Activated CD8-positive, alpha-beta memory T cell treated with anti-CD3 and anti-CD28 coated beads, Interleukin-2, amount 10 ng/mL, durations not matched to agents 7 days and 5 days (primary cell): ENCODE measurements at places on chromosomes 5 and 9.
A peak's percentile ranks its signal among the peaks of the same experiment; 100 is the strongest.

DNA sequence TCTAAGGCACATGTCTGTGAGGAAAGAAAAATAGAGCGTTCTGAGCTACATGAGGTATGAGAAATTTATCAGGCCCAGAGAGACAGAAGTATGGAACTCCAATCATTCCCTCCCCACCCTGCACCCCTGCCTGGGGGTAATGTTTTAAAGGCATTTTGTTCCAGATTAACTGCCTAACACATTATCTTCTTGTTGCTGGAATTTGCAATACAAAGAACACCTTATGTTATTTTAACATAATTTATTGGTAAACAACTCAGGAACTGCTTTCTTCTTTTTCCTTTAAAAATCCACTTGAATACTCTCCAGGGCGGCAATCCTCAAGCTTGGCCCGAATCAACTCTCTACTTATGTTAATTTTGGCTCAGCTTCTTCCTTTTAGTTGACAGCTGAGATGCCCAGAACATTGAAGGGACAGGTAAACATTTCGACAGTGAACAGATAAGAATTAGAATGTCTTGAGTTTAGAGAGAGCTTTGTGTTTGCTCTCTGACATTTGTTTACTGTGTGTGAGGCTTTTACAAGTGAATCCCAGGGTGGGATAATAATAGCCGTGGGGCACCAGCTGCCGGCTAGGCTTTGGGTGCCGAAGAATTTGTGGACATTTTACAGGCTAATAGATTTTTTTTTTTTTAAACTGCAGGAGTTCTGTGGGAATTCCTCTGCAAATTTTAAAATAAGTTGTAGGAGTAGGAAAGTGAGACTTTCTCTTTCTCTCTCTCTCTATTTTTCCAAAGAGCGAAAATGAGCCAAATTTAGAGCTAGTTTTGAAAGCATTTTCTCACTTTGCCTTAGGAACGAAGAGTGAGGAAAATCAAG, 96.4 kb upstream of the TAF11L2 start:
- H3K27ac ChIP-seq = no peak overlapping the region
- H3K27me3 ChIP-seq = no peaks in the 10 kb centered on the region
- no peak overlapping the region for H3K4me3 ChIP-seq
- no peak for DNase-seq

DNA sequence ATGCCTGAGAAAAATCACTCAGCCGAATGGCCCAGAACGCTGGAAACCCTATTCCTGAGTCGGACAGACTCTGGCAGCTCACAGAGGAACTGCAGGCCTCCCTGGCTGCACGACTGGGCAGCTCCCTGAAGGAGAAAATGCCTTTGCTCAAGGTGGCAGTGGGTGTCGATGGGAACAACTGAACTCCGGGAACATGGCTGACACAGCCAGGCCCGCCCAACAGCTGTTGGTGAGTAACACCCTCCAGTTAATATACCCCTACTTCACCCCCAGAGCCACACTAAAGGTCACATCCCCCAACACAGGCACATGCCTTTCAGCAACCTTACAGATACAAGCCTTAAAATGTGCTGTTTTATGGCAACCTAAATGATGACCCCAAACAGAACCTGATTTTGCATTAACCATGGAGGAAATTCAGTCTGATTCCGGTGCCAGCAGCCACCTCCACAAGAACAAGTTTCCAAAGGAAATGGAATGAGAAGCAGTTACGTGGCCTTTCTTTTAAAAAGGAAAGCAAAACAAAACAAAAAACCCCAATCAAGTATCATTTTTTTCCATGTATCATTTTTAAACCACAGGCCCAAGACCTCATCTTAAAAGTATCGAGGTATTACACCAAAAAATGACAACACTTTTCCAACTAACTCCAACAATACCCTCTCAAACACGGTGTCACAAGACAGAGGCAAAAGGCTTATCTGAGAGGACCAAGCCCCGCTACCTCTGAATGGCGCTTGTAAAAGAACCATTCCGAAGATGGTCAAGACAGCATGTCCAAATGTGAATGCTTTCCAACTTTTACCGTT, 3.1 kb downstream of the KLF9 start:
- DNase-seq = peak; percentile 67
- peak overlapping the region; percentile 97 for H3K27ac ChIP-seq
- no peaks in the 10 kb centered on the region for H3K27me3 ChIP-seq
- peaks cover 58% of the 10 kb centered on the region for H3K4me1 ChIP-seq
- H3K36me3 ChIP-seq = peaks cover 11% of the 10 kb centered on the region

- DNase-seq = no peak
- no peak overlapping the region for H3K4me3 ChIP-seq
- no peak overlapping the region for H3K27ac ChIP-seq
- no peaks in the 10 kb centered on the region for H3K4me1 ChIP-seq
- H3K27me3 ChIP-seq = peaks cover 32% of the 10 kb centered on the region
- H3K36me3 ChIP-seq = no peaks in the 10 kb centered on the region
Observed at GRCh38 chr5:71706906-71707305, 12.2 kb upstream of the CARTPT start.

- no peak for DNase-seq
- no peak overlapping the region for H3K27ac ChIP-seq
- H3K4me3 ChIP-seq = no peak overlapping the region
- H3K27me3 ChIP-seq = no peaks in the 10 kb centered on the region
Observed at GRCh38 chr5:130279386-130279785, 375.1 kb downstream of the CHSY3 start.

DNA sequence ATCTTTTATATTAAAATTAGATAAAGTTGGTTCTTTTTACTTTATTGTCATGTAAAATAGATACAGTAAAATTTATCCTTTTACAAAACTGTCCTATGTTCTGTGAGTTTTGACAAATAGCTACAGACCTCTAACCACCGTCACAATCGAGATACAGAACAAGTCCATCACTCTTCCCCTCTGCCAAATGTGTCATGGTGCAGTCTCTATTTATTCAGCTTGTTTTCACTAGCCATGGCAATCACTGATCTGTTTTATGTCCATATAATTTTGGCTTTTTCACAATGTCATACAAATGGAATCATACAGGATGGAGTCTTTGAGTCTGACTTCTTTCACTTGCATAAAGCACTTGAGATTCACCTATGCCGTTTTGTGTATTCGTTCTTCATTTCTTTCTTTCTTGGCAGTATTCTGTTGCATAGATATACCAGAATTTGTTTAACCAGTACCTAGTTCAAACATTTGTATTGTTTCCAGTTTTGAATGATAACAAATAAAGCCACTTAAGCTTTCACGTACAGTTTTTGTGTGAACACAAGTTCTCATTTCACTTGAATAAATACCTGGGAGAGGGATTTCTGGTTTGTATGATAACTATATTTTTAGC, 273.2 kb upstream of the MPDZ start:
- no peak overlapping the region for H3K27ac ChIP-seq
- no peaks in the 10 kb centered on the region for H3K27me3 ChIP-seq
- no peaks in the 10 kb centered on the region for H3K4me1 ChIP-seq
- DNase-seq = no peak
- H3K4me3 ChIP-seq = no peak overlapping the region
- H3K36me3 ChIP-seq = no peaks in the 10 kb centered on the region

DNA sequence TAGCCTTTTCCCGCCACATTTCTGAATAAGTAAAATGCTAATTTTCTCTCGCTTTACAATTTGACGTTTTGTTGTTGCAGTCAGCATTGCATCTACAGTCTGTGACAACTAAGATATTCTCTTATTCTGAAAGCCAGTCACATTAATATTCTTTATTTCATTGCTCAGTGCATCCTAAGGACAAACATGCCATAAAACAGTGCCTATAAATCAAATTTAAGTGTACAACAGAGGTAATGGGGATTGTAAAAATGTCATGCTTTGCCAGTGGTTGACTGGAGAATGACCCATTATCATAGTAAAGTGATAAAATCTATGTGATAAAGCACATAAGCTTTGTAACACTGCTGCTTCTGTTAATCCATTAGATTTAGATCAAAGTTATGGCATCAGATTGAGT, 1850.0 kb upstream of the ACO1 start:
- H3K36me3 ChIP-seq = no peaks in the 10 kb centered on the region
- no peak overlapping the region for H3K4me3 ChIP-seq
- no peak for DNase-seq
- H3K4me1 ChIP-seq = no peaks in the 10 kb centered on the region

DNA sequence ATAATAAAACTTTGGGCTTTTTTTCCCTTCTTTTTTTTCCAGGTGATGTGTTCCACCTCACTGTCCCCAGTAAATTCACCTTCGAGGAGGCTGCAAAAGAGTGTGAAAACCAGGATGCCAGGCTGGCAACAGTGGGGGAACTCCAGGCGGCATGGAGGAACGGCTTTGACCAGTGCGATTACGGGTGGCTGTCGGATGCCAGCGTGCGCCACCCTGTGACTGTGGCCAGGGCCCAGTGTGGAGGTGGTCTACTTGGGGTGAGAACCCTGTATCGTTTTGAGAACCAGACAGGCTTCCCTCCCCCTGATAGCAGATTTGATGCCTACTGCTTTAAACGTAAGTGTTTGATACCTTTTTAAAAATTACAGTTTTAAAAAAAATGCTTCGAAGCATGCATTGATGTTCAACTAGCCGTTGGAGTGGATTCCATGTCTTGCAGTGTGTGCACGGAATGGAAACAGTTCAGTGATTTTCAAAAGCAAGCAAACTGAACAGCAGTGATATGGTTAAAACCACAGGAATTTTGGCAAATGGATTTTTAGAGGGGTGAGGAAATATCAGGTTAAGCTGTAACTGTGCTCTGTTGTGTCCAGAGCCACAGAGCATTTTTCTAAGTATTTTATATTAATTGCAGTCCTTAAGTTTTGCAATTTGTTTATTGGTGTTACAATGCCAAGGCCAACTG, 40.7 kb downstream of the VCAN start:
- DNase-seq = no peak
- no peak overlapping the region for H3K27ac ChIP-seq
- H3K4me3 ChIP-seq = no peak overlapping the region
- H3K4me1 ChIP-seq = peaks cover 8% of the 10 kb centered on the region
- no peaks in the 10 kb centered on the region for H3K36me3 ChIP-seq
- peaks cover 13% of the 10 kb centered on the region for H3K27me3 ChIP-seq

GRCh38 chr5:132269635-132270334, 12.3 kb downstream of the PDLIM4 start:
- H3K36me3 ChIP-seq = no peaks in the 10 kb centered on the region
- H3K27ac ChIP-seq = no peak overlapping the region
- DNase-seq = peak; percentile 37
- H3K27me3 ChIP-seq = peaks cover 8% of the 10 kb centered on the region
- H3K4me1 ChIP-seq = peaks cover 5% of the 10 kb centered on the region

DNA sequence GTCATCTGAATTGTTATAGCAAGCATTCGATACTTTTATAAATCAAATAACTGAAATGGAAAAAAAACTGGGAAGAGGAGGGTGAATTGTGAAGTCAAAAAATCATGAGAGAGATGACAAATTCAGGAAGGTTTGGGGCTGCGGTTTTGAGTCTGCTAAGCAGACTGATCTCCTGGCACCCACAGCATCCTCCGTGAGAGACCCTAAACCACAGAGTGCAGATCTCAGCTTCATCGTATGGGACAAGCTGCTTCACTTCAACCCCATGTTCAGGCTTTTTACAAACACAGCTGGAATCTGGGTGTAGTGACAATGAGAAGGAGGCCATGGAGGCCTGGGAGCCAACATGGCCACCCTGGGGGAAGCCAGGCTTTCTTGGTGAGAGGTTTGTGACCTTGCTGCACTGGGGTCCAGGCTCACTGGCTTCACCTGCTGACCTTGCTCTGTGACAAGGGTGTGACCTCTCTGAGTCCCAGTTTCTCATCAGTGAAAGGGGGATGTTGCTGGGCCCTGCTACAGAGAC, 19.4 kb downstream of the USP20 start:
- peak overlapping the region; percentile 23 for H3K4me3 ChIP-seq
- peak; percentile 79 for DNase-seq
- H3K27me3 ChIP-seq = no peaks in the 10 kb centered on the region
- H3K36me3 ChIP-seq = peaks cover 82% of the 10 kb centered on the region

DNA sequence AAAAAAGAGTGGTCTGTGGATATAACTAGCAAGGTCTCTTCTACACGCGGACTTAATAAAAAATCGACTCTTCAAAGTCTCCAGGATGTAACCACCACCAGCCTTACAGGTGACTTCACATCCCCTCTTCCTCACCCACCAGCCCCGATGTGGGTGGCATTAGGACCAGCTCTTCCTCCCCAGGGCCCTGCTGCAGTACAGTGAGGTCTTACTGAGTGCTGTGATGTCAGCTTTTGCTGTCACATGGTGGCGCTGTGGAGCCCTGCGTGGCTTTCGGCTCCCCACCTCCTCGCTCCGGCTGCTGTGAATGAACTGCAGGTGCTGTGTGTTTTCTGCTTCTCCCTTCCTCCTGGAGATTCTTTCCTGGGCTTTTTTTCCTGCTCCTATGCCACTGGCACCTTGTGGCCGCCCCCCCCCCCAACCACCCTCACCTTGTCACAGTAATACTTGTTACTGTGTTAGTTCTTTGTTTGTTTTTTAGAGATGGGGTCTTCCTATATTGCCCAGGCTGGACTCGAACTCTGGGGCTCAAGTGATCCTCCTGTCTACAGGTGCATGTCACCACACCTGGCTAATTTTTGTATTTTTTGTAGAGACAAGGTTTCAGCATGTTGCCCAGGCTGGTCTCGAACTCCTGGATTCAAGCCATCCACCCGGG, 15.8 kb upstream of the RAPGEF1 start:
- peaks cover 17% of the 10 kb centered on the region for H3K4me1 ChIP-seq
- no peaks in the 10 kb centered on the region for H3K36me3 ChIP-seq
- H3K4me3 ChIP-seq = no peak overlapping the region
- peaks cover 14% of the 10 kb centered on the region for H3K27me3 ChIP-seq
- DNase-seq = peak; percentile 91
